ENCODE measurements at places on chromosomes 12 and 14.

GRCh38 chr12:46089414-46090162 lies 99.2 kb upstream of the SCAF11 start:
- no peak for DNase-seq

DNA sequence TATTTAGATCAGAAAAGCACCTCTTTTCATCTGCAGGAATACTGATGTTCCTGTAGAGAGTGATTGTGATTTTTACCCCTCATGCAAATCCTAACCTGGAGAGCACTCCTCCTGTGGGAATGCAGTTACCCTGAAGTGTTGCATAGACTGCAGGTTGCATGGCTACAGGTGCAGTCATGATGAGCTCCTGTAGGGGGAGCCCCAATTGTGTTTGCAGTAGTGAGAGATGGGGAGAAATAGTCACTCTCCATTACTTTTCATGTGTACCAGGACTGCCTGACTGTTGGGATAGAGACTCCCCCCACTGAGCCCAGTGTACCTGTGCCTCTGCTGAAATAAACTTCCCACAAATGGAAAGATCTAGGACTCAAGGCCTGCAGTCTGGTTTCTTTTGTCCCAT lies 1086.5 kb downstream of the SLC6A15 start:
- DNase-seq, result no peak

DNA sequence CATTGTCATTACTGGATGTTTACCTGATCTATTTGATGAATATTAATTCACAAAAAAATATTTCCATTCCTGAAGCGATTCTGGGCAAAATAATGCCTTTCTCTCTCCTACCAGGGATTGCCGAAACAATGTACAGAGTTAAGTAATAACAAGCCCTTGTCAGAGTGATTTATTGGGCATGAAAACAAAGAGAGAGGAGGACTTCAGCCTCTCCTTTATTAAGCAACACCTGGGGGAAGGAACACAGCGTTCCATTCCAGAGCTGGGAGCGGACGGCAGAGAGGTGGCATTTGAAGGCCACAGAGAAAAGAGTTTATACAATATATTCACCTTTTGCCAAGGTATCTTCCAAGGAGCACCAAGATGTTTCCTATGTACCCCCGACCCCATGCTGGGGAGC lies 165.8 kb downstream of the KSR2 start:
- DNase-seq, result no peak

DNA sequence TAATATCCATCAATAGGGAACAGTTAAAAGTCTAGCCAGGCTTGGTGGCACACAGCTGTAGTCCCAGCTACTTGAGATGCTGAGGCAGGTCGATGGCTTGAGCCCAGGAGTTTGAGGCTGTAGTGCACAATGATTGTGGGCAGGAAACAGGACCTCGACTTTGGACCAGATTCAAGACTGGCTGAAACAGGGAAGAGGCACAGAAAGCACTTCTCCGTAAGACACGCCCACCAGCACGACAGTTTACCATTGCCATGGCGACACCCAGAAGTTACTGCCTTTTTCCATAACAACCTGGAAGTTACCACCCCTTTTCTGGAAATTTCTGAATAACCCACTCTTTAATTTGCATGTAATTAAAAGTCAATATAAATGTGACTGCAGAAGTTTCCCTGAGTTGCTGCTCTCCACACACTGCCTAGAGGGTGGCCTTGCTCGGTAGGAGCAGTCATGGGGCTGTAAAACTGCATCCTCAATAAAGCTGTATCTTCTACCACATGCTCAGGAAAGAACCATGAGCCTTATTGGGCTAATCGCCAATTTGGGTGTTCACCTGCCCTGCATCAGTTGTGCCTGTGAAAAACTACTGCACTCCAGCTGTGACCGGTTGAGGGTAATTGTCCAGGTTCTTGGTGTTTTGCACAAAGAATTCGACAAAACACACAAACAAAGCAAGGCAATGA lies 4.6 kb upstream of the LRRC23 start:
- DNase-seq, result no peak

Data from NCI-H187 (cell line).